ENCODE measurements at places on chromosomes 11 and 22. TPM values are rescaled to one million over a fixed set of nuclear protein-coding genes. Genes with fewer than 3 reads are reported as not detected.

DNA sequence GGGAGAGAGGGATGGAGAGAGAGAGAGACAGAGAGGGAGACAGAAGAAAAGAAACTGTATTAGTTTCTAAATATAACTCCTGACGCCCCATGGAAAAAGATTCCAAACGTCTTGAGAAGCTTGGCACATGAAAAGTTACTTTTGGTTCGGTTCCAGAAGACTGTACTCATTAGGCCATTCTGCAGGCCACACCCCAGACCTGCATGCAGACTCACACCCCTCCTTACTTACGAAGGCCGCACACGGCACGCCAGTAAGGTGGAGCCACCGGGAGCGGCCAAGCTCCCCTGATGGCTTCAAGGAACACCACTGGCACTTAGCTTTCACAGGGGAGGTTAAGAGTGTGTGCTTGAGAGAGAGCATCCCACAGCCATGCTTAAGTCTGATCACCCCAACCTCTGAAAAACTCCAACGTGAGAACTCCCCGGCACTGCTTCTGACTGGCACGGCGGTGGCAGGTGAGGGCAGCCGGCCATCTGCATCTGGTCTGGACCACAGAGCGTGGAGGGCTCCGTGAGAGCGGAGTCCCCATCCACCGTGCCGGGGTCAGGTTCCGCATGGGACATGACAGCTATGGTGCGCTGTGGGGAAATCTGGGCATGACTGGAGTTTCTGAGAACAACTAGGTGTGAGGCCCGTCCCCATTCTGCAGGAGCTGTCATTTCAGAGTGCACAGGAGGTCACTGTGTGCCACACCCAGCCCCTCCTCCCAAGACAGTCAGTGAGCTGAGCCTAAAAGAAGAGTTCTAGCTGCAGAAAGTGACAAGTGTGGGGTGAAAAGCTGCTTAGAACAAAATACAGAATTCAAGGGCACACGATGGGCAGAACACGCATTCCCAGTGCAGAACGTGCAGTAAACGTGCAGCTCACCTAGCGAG, 62.4 kb downstream of the MYH9 start:
- H3K36me3 ChIP-seq, result peaks cover 86% of the 10 kb centered on the region
- H3K4me1 ChIP-seq, result peaks cover 73% of the 10 kb centered on the region
- H3K4me3 ChIP-seq, result no peak overlapping the region
- peak; percentile 93 for DNase-seq
- no peaks in the 10 kb centered on the region for H3K27me3 ChIP-seq
- peak overlapping the region; percentile 64 for H3K27ac ChIP-seq

- H3K36me3 ChIP-seq, result peaks cover 66% of the 10 kb centered on the region
- no peak overlapping the region for H3K27ac ChIP-seq
- DNase-seq, result no peak
- H3K4me3 ChIP-seq, result no peak overlapping the region
Measured at GRCh38 chr22:36233796-36234195, 5.5 kb downstream of the APOL2 start.

DNA sequence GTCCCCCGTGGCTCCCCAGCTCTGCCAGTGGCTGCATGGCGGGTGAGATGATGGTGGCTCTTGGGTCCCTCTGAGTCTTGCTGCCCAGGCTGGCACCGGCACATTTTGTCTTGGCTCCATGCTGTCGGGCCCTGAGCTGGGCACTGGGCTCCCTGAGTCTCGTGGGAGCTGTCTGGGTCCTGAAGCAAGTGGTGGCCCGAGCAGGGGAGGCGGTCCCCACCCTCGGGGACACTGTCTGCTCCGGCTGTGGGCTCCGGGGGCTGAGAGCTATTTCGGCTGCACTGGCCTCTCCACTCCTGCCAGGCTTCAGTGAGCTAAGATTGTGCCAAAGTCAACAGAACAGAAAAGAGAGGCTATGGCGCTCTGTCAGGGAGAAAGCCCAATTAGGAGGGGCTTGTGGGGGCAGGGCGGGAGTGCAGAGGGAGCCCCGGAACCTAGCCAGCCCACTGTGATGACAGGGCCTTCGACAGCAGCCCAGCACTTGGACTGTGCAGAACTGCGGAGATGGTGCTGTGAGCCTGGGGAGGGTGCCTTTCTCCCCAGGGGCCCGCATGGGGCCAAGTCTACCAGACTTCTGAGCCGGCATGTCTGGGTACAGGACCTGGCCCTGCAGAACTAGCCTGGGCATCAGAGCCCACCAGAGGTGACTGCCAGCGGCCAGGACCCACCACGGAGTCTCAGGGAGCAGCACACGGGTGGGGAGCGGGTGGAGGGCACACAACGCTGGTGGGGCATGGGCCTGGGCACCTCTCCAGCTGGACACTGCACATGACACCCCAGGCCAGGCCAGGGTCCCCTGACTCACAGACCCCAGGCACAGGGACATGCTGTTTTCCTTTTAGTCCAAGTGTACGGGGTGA, 38.0 kb downstream of the RTN4R start:
- no peak overlapping the region for H3K4me3 ChIP-seq
- DNase-seq, result peak; percentile 72
- no peaks in the 10 kb centered on the region for H3K27me3 ChIP-seq
- H3K4me1 ChIP-seq, result peaks cover 10% of the 10 kb centered on the region

- H3K27me3 ChIP-seq, result no peaks in the 10 kb centered on the region
- H3K4me1 ChIP-seq, result peaks cover 33% of the 10 kb centered on the region
- H3K27ac ChIP-seq, result peak within 1 kb of the TSS; percentile 53
- DNase-seq, result peak; percentile 89
- no peaks in the 10 kb centered on the region for H3K36me3 ChIP-seq
Measured at GRCh38 chr22:24805790-24806662, at the start of gene SGSM1. SGSM1 (plus strand) TSS chr22:24806211; CDS start chr22:24806326, 115 bp downstream.

- H3K4me3 ChIP-seq, result no peak overlapping the region
- no peaks in the 10 kb centered on the region for H3K36me3 ChIP-seq
- H3K27me3 ChIP-seq, result no peaks in the 10 kb centered on the region
- no peak for DNase-seq
- H3K27ac ChIP-seq, result no peak overlapping the region
- no peaks in the 10 kb centered on the region for H3K4me1 ChIP-seq
Measured at GRCh38 chr11:17683377-17684161, 35.8 kb upstream of the MYOD1 start.

- no peak for DNase-seq
- H3K27ac ChIP-seq, result no peak overlapping the region
- H3K4me3 ChIP-seq, result no peak overlapping the region
- no peaks in the 10 kb centered on the region for H3K27me3 ChIP-seq
- H3K4me1 ChIP-seq, result no peaks in the 10 kb centered on the region
- H3K36me3 ChIP-seq, result no peaks in the 10 kb centered on the region
Measured at GRCh38 chr22:47563406-47564157, 801.1 kb downstream of the TBC1D22A start.

The TP53AIP1 gene
- not detected for total RNA-seq

The LDHAL6A gene
- total RNA-seq, result not detected

The C1QTNF6 gene
- total RNA-seq, result 0.45 TPM

The SPATA19 gene
- total RNA-seq, result not detected

The ZNF280B gene
- total RNA-seq, result not detected

The TRIM48 gene
- total RNA-seq, result not detected

Data from stomach (tissue), 19 donors.